NT2/D1 (cell line): ENCODE measurements at places on chromosomes 2 and 18.

DNA sequence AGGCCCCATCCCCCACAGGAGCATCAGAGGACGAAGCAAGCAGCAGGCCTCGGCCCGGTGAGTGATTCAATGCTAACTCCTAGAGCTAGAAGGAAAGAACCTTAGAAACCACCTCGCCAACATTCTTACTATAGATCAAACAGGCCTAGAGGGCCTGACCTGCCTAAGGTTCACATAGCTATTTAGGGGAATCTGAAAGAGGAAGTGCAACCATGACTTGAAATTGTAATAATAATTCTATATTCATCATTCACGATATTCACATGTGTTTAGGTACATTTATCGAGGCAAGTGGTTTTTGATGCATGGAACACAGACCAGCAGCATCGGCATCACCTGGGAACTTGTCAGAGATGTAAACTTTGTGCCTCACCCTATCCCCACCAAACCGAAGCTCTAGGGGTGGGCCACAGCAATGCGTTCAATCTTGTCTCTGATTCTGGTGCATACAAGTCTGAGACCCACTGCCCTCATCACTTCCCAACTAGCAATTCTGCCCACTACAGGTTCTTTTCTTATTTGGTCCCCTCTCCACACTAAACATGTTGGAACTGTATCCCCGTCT lies 78.0 kb upstream of the DNMT3A start:
- DNase-seq: no peak

GRCh38 chr2:218885981-218886947 lies 5.6 kb downstream of the WNT10A start:
- no peak for DNase-seq

- DNase-seq: no peak
Measured at GRCh38 chr18:14971461-14972185, 223.7 kb downstream of the ANKRD30B start.

GRCh38 chr2:85890522-85891176 lies 1.9 kb upstream of the ST3GAL5 start:
- DNase-seq: no peak

GRCh38 chr2:20942646-20943125 lies 101.2 kb downstream of the APOB start:
- DNase-seq: no peak

- no peak for DNase-seq
Measured at GRCh38 chr2:113211226-113212105, 37.7 kb downstream of the PSD4 start.

DNA sequence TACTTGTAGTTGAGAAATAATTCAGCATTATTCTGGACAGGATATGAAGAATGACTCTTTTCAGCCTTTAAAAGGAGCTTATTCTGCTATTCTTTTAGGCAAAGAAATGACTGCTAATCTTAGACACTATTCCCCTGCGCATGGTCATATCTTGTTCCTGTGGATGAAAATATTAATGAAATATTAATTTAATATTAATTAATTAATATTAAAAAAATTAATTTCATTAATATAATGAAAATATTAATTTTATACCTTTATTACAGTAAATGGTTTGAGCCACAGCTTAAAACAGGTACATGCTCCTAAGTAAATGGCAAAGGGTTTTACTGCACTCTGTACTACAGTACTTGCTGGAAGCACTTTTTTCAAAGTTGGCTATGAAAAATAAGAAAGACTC lies 890.1 kb upstream of the PIK3C3 start:
- DNase-seq: no peak

DNA sequence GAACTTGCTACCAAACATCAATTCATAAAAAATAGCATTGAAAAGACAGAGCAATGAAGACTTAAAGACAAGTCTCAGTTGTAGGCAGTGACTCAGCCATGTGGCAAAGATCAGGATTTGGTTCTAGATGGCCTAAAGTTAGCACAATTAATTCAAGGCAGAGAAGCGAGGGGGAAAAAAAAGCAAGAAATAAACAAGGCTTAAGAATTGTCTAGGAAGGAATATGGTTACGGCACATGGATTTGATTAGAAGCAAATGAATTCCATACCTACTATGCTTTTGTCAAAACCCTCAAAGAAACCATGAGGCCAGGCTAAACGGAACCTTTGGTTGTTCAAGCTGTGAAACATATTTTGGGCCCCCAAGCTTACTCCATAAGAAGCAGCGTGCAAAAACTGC lies 362.2 kb upstream of the KCNH7 start:
- DNase-seq: no peak

- DNase-seq: no peak
Measured at GRCh38 chr2:188022389-188022788, 269.3 kb upstream of the GULP1 start.

DNA sequence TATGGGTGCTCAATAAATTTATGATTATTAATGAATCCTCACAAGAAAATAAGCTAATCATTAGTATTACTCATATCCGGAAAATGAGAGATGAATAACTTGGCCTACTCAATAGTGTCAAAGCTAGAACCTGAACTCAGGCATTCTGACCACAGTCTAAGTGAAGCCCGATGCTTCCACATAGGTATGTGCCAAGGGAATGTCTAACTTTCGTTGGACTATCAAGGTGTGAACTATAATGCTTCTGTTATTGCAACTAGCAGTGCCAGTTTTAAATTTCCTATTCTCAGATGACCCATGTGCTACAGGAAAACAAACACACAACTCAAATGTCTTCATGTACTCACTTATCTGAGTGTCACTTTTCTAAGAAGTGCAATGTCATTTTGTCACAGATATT lies 1.8 kb downstream of the BARD1 start:
- DNase-seq: no peak

GRCh38 chr2:61471905-61472805 lies 1.3 kb upstream of the USP34 start:
- DNase-seq: no peak

GRCh38 chr2:189402932-189403331 lies 38.3 kb upstream of the WDR75 start:
- no peak for DNase-seq

DNA sequence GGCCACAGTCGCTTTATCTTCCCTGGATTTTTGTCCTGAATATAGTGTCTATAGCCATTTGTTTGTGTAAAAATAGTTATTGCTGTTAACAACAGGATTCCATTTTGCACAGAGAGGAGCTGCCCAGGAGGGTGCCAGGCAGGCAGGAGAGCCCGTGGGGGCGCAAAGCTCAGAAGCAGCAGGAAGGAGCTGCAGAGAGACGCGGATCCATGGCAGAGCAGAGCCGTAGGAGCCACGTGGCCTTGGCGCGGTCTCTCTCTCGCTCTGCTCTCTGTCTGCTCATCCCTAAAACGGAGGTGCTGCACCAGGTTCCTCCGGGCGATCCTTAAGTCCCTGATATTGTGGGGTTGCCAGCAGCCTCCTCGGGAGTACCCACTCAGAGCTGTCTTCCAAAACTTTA lies 185.3 kb upstream of the MYT1L start:
- no peak for DNase-seq

DNA sequence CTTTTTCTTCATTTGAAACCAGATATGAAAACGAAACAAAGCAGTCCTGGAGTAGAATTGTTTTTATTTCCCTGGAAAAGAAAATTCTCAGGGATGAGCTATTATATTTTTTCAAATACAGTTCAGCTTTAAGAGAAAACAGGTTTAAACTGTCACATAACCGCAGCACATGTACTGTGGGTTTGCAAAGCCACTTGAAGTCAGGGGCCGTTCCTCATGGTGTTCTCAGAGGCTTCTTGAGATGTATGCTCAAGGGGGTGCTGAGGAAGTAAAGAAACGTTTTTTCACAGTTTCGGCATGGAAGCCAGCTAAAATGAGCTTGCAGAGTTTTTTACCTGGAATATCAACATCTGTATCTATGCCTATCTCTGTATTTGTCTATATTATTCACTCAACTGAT lies 225.3 kb downstream of the MC4R start:
- DNase-seq: no peak

DNA sequence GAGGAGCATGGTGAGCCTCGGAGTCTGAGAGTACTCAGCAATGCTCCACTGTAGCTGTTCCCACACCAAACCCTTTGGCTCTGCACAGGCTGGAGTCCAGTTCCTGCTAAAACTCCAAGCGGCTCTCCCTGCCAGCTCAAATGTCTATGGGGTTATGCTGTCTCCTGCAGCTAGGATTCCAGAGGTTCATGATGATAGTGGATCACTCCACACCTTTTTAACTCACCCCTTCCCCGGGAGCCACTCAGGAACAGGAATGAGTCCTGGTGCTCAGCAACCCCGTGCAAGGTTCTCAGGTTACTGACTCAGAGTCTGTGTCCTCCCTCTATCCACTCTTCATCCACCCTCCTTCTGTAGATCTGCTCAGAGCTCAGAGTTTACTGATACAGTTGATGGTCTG lies 410.0 kb downstream of the CDH19 start:
- DNase-seq: no peak

DNA sequence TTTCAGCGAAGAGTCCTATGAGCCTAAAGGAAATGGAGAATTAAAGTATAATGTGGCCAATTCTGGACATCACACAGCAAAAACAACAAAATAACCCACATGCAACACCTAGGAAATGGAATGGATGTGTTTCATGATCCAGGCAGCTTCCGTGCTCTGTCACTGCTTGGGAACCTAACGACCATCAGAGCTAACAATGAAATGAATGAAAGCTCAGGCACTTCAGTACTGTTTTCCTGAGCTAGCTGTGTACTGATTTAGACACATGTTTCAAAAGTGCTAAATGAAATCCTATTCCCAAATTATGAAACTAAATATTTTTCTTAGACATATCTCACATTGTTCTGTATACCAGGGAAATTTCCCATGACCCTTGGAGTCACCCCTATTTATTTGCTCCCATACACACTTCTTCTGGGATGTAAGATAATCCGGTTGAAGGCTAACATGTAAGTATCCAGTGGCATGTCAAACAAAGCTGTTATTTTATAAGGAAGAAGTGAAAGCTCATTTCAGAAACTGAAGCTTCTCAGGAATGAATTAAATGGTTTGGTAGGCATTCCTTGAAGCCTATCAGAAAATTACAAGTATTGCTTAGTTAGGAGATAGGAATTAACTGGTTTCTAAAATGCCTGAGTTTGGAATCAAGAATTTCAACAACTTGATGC lies 108.5 kb upstream of the RND3 start:
- DNase-seq: no peak

GRCh38 chr2:127701651-127702394 lies 526 bp downstream of the SFT2D3 start:
- DNase-seq: peak; percentile 63

GRCh38 chr18:52992041-52992440 lies 652.0 kb downstream of the DCC start:
- peak; percentile 18 for DNase-seq

- peak; percentile 70 for DNase-seq
Measured at GRCh38 chr2:170361090-170361936, 183.4 kb downstream of the MYO3B start.

DNA sequence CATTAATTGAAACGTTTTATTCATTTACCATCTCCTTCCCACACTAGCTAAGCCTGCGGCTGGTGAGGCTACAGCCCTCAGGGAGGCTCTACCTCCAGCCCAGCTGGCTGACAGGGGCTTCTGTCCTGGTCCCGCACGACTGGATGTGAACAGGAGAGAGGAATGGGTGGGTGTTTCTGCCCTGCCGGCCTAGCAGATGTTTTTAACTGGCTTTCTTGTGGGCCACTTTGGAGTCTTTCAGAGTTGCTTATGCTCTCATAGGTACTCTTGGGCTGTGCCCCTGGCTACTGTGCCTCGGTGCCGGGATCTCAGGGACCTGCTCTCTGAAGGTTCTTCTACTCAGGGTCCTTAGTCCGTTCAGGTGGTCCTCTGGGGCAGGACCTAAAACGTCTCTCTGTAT lies 184.3 kb upstream of the TWIST2 start:
- DNase-seq: no peak

- no peak for DNase-seq
Measured at GRCh38 chr2:424306-425171, 136.6 kb upstream of the ALKAL2 start.

- DNase-seq: no peak
Measured at GRCh38 chr2:194205568-194206227, 1451.3 kb upstream of the SLC39A10 start.

DNA sequence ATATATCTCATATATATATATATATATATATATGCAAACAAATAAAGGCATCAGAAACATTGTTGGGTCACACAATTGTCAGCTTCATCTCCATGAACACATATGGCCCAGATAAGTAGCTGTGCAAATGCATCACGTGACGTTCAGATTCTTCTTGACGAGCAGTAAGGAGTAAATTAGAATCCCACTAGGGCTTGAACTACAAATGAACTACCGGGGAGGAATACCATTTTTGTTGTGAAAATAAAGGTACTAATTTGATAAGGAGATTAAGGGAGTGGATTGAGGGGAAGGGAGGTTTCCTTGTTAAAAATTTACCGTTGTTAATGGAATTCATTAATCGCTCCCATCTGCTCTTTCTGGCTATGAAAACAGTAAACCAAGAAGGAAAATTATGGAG lies 186.5 kb upstream of the COPS8 start:
- no peak for DNase-seq

- DNase-seq: peak; percentile 76
Measured at GRCh38 chr2:241354668-241355658, 1.1 kb upstream of the FARP2 start.

GRCh38 chr2:96933305-96934181 lies 52.8 kb downstream of the FAM178B start:
- no peak for DNase-seq

DNA sequence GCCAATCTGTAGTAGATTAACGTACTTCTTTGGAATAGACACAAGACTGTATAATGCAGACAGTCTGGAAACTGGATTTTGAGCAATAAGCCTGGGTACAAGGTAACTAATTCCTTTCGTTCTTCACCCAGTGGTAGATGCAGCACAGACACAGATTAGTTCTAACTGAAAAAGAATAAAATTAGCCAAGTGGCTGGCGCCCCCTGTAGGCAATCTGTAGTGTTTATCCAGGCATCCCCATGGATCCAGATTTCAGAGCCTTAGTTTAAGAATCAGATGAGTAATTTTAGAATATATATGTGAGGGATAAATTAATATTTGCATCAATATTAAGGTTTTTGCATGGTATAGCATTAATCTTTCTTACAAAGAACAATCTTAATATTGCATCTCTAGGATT lies 563.9 kb downstream of the DCC start:
- peak; percentile 16 for DNase-seq

DNA sequence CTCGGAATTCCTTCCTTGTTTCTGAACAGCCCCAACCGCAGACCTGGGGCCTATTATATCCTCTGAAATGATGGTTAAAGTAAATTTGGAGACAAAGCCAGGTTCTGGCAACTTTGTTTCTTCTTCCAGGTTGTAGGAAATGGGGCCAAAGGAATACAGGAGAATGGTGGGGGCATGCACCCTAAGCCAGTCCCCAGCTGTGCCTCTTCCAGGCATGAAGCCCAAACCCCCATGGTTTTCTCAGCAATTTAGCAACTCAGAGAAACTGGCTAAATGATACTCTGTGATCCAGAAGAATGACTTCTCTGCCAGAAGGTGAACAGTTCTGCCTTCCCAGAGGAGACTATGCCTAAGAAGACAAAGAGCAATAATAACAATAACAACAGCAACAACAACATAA lies 635.0 kb upstream of the FANCL start:
- no peak for DNase-seq

- DNase-seq: no peak
Measured at GRCh38 chr2:13003500-13003899, 286.8 kb downstream of the TRIB2 start.

GRCh38 chr2:119483395-119483753 lies 40.9 kb downstream of the SCTR start:
- no peak for DNase-seq

- DNase-seq: no peak
Measured at GRCh38 chr2:160305081-160305750, 105.1 kb upstream of the ITGB6 start.

GRCh38 chr18:53657257-53657656 lies 567.2 kb downstream of the MBD2 start:
- no peak for DNase-seq
